ENCODE measurements at places on chromosomes 6 and 20. TPM values are rescaled to one million over a fixed set of nuclear protein-coding genes. Genes with fewer than 3 reads are reported as not detected.

- H3K36me3 ChIP-seq: no peaks in the 10 kb centered on the region
- no peak overlapping the region for H3K4me3 ChIP-seq
- H3K27me3 ChIP-seq: no peaks in the 10 kb centered on the region
- peaks cover 8% of the 10 kb centered on the region for H3K4me1 ChIP-seq
- DNase-seq: no peak
Measured at GRCh38 chr6:146292506-146292905, 251.1 kb upstream of the RAB32 start.

DNA sequence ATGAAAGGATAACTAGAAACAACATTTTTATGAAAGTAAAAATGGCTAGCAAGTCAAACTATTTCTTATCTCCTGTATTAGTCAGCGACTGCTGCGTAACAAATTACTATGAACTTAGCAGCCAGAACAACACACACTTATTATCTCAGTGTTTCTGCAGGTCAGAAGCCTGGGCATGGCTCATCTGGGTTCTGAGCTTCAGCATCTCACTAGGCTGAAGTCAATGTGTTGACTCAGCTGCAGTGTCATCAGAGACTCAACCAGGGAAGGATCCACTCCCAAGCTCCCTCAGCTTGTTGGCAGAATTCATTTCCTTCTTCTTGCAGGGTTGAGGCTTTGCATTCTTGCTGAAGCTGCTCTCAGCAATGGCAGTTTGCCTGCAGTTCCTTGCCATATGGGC, 33.2 kb upstream of the IGF2R start:
- peaks cover 79% of the 10 kb centered on the region for H3K27me3 ChIP-seq
- no peak overlapping the region for H3K27ac ChIP-seq
- DNase-seq: no peak
- H3K36me3 ChIP-seq: no peaks in the 10 kb centered on the region
- no peak overlapping the region for H3K4me3 ChIP-seq
- H3K4me1 ChIP-seq: no peaks in the 10 kb centered on the region

DNA sequence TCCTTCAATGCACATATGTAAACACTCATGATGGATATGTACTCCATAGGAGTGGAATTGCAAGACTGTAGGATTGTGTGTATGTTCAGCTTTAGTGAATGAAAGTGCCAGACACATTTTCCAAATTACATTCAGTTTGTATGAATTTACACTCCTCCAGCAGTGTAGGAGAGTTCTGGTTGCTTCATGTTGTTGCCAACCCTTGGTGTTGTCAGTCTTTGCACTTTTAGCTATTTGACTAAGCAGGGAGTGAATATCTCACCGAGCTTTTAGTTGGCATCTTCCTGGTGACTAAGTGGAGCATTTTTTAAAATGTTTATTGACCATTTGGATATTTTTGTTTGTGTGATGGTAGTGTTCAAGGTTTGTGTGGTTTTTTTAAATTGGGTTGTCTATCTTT, 23.9 kb downstream of the NKX2-4 start:
- H3K4me3 ChIP-seq: no peak overlapping the region
- H3K27me3 ChIP-seq: no peaks in the 10 kb centered on the region
- no peaks in the 10 kb centered on the region for H3K4me1 ChIP-seq

GRCh38 chr6:79413562-79414002, 123.6 kb downstream of the LCA5 start:
- peaks cover 11% of the 10 kb centered on the region for H3K4me1 ChIP-seq
- H3K27me3 ChIP-seq: no peaks in the 10 kb centered on the region
- no peaks in the 10 kb centered on the region for H3K36me3 ChIP-seq
- peak; percentile 57 for DNase-seq
- H3K27ac ChIP-seq: no peak overlapping the region

DNA sequence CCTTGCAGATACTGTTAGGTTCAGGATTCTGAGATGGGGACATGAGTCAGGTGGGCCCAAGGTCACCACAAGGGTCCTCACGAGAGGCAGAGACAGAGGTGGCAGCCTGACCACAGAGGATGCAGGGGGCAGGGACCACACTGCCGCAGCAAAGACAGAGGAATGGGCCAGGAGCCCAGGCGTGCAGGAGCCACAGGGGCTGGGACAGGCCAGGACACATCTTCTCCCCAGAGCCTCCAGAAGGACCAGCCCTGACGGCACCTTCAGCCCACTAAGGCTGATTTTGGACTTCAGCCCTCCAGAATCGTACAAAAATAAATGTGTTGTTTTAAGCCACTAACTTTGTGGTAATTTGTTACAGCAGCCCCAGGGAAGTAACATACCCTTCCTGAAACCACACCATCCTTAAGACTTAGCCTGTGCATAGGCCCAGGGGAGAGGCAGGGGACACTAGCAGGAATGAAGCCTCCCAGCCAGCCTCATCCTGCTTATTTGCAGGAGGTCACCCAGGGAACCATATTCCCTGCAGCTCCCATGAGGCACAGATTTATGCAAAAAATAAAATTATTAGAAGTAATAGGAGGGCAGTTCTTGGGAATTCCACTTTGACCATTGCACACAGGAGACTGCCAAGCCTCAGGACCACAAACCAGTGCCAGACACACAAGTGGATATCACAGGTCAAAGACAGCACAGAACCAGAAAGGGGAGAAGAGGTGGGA, 119.3 kb upstream of the CST7 start:
- no peak overlapping the region for H3K27ac ChIP-seq
- H3K4me1 ChIP-seq: no peaks in the 10 kb centered on the region
- no peaks in the 10 kb centered on the region for H3K36me3 ChIP-seq
- no peak for DNase-seq

- no peak for DNase-seq
- no peak overlapping the region for H3K4me3 ChIP-seq
- no peaks in the 10 kb centered on the region for H3K27me3 ChIP-seq
- H3K4me1 ChIP-seq: no peaks in the 10 kb centered on the region
- H3K27ac ChIP-seq: no peak overlapping the region
Measured at GRCh38 chr6:29517245-29517644, 29.5 kb upstream of the MAS1L start.

- H3K36me3 ChIP-seq: no peaks in the 10 kb centered on the region
- no peak for DNase-seq
- H3K27me3 ChIP-seq: no peaks in the 10 kb centered on the region
- H3K4me3 ChIP-seq: no peak overlapping the region
- H3K27ac ChIP-seq: no peak overlapping the region
Measured at GRCh38 chr20:13644010-13644409, 5.3 kb upstream of the TASP1 start.

GRCh38 chr6:105898286-105898685, 187.8 kb upstream of the PRDM1 start:
- H3K36me3 ChIP-seq: no peaks in the 10 kb centered on the region
- no peaks in the 10 kb centered on the region for H3K27me3 ChIP-seq
- H3K4me3 ChIP-seq: no peak overlapping the region
- no peak for DNase-seq
- no peak overlapping the region for H3K27ac ChIP-seq

- no peak for DNase-seq
- H3K27ac ChIP-seq: no peak overlapping the region
- no peak overlapping the region for H3K4me3 ChIP-seq
- H3K4me1 ChIP-seq: no peaks in the 10 kb centered on the region
- no peaks in the 10 kb centered on the region for H3K27me3 ChIP-seq
Measured at GRCh38 chr6:105824732-105825131, 261.4 kb upstream of the PRDM1 start.

DNA sequence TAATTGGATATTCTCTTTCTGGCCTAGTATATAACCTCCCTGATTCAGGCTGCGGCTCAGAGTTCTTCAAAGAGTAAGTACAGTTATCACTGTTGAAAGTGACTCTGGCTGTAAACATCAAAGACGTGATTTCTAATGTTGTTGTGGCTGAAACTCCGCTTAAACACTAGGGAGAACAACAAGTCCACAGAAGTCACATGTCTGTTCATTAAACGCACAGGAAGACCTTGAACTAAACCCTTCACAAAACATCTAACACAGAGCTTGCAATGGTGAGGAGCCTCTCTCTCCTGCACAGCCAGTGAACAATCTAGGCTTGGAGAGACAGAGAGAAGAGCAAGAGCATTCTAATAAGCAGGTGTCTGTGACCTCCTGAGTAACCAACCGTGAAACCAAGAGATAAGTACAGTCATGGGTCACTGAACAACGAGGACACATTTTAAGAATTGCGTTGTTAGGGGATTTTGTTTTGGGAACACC, 249.3 kb downstream of the PRKN start:
- no peak overlapping the region for H3K4me3 ChIP-seq
- no peaks in the 10 kb centered on the region for H3K4me1 ChIP-seq
- peaks cover 23% of the 10 kb centered on the region for H3K27me3 ChIP-seq
- DNase-seq: no peak
- no peak overlapping the region for H3K27ac ChIP-seq

DNA sequence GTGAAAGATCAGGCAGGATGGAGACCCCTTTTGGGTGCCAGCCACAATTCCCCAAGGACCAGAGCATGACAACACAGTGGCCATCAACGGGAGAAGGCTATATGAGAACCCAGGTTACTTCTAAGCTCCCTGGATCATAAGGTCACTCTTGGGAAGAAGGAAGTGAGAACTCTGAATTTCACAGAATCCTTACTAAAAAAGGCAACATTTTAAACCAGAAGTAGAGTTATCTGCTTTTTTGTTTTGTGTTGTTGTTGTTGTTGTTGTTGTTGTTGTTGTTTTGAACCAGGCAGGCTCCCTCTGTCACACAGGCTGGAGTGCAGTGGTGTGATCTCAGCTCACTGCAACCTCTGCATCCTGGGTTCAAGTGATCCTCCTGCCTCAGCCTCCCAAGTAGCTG, 107.4 kb upstream of the TNFAIP3 start:
- H3K27ac ChIP-seq: no peak overlapping the region
- no peaks in the 10 kb centered on the region for H3K27me3 ChIP-seq
- no peaks in the 10 kb centered on the region for H3K36me3 ChIP-seq
- no peak overlapping the region for H3K4me3 ChIP-seq
- peaks cover 31% of the 10 kb centered on the region for H3K4me1 ChIP-seq

- no peaks in the 10 kb centered on the region for H3K36me3 ChIP-seq
- no peaks in the 10 kb centered on the region for H3K27me3 ChIP-seq
- H3K4me3 ChIP-seq: no peak overlapping the region
Measured at GRCh38 chr6:24856901-24857670, 58.4 kb upstream of the ARMH2 start.

- H3K4me3 ChIP-seq: no peak overlapping the region
- H3K4me1 ChIP-seq: no peaks in the 10 kb centered on the region
- DNase-seq: peak; percentile 51
- no peaks in the 10 kb centered on the region for H3K27me3 ChIP-seq
- H3K36me3 ChIP-seq: no peaks in the 10 kb centered on the region
- H3K27ac ChIP-seq: no peak overlapping the region
Measured at GRCh38 chr6:47787620-47788497, 6.0 kb downstream of the OPN5 start.

DNA sequence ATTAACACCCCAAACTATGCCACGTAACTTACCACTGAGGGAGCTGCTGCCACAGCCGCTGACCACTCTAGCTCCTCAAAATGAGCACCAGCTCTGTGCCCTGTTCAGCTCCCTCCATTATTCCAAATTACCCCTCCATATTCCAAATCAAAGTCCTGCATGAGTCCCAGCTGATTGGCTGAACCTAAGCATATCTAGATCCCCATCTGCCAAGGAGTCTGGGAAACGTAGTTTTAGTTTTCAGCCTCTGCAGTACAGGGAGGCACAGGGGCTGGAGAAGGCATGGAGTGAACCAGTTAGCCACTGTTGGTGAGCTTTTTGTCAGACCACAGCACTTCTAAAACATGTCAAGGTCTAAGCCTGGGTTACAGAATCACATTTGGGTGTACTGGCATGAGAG, 15.9 kb downstream of the UNC5CL start:
- H3K27me3 ChIP-seq: no peaks in the 10 kb centered on the region
- no peak overlapping the region for H3K27ac ChIP-seq
- no peak for DNase-seq
- H3K36me3 ChIP-seq: no peaks in the 10 kb centered on the region

- H3K4me1 ChIP-seq: peaks cover 39% of the 10 kb centered on the region
- H3K4me3 ChIP-seq: no peak overlapping the region
- H3K27ac ChIP-seq: peak overlapping the region; percentile 64
- H3K36me3 ChIP-seq: no peaks in the 10 kb centered on the region
- no peaks in the 10 kb centered on the region for H3K27me3 ChIP-seq
Measured at GRCh38 chr20:40562031-40562430, 127.0 kb downstream of the MAFB start.

- H3K4me3 ChIP-seq: no peak overlapping the region
- no peaks in the 10 kb centered on the region for H3K27me3 ChIP-seq
- no peak overlapping the region for H3K27ac ChIP-seq
- peak; percentile 51 for DNase-seq
Measured at GRCh38 chr20:50652702-50653294, 38.5 kb downstream of the RIPOR3 start.

- no peak for DNase-seq
- no peaks in the 10 kb centered on the region for H3K27me3 ChIP-seq
- H3K36me3 ChIP-seq: no peaks in the 10 kb centered on the region
Measured at GRCh38 chr6:37555040-37555781, 55.5 kb upstream of the CCDC167 start.

Gene FAM209B
- not detected for total RNA-seq

Gene MCM3
- total RNA-seq: 90.9 TPM

Gene POPDC3
- total RNA-seq: 14.8 TPM

Gene SRMS
- total RNA-seq: 1.2 TPM

Gene ADGRF5
- total RNA-seq: 40.0 TPM

Gene RBM24
- 0.72 TPM for total RNA-seq

Gene OR2J3
- total RNA-seq: not detected

Gene OXT
- total RNA-seq: not detected

Gene RBPJL
- total RNA-seq: not detected

Gene DYNLRB1
- total RNA-seq: 179 TPM

Gene RBCK1
- total RNA-seq: 212 TPM
